ENCODE measurements at places on chromosomes 1 and 21. TPM values are rescaled to one million over a fixed set of nuclear protein-coding genes. Genes with fewer than 3 reads are reported as not detected.

Gene DISP3
- total RNA-seq, result 2.0 TPM

Gene PLA2G2F
- total RNA-seq, result not detected

- no peak overlapping the region for H3K27ac ChIP-seq
- no peaks in the 10 kb centered on the region for H3K27me3 ChIP-seq
- peak; percentile 43 for DNase-seq
- no peak overlapping the region for H3K4me3 ChIP-seq
- H3K4me1 ChIP-seq, result no peaks in the 10 kb centered on the region
Measured at GRCh38 chr1:3785456-3786157, 10.7 kb downstream of the LRRC47 start.

GRCh38 chr1:187042538-187042937, 213.8 kb downstream of the PLA2G4A start:
- H3K36me3 ChIP-seq, result no peaks in the 10 kb centered on the region
- no peaks in the 10 kb centered on the region for H3K27me3 ChIP-seq
- H3K27ac ChIP-seq, result no peak overlapping the region

DNA sequence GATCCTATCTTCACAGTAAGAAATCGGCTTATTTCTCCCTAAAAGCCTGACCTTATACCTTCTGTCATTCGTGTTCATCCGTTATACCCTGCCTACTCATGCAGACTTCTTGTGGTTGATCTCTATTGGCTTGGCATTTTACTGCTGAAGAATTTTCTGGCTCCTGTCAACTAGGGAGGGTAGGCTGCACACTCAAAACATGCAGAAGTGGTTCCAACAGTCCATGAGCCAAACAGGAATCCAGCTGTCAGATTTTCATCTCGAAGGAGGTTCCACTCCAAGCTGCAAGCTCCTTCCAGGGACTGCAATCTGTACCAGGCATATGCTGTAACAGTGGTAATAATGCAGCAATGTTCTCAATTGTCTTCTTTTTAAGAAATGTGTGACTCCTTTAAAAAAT, 10.1 kb downstream of the DNAJC11 start:
- H3K4me1 ChIP-seq, result peaks cover 5% of the 10 kb centered on the region
- no peak for DNase-seq
- H3K27me3 ChIP-seq, result no peaks in the 10 kb centered on the region

GRCh38 chr1:111364690-111365089, 62.8 kb downstream of the OVGP1 start:
- H3K27me3 ChIP-seq, result no peaks in the 10 kb centered on the region
- no peak overlapping the region for H3K4me3 ChIP-seq
- H3K27ac ChIP-seq, result no peak overlapping the region
- no peaks in the 10 kb centered on the region for H3K36me3 ChIP-seq
- H3K4me1 ChIP-seq, result peaks cover 25% of the 10 kb centered on the region
